ENCODE measurements at places on chromosomes 7 and 10. TPM values are rescaled to one million over a fixed set of nuclear protein-coding genes. Genes with fewer than 3 reads are reported as not detected.

Gene GPR146
- 1.4 TPM for polyA plus RNA-seq

Gene AFAP1L2
- 0.70 TPM for polyA plus RNA-seq

- no peak for DNase-seq
- no peaks in the 10 kb centered on the region for H3K27me3 ChIP-seq
- H3K4me1 ChIP-seq = no peaks in the 10 kb centered on the region
- H3K36me3 ChIP-seq = no peaks in the 10 kb centered on the region
- H3K27ac ChIP-seq = no peak overlapping the region
These were observed 121.6 kb upstream of the LYZL2 start for GRCh38 chr10:30750971-30751677.

- H3K27me3 ChIP-seq = peaks cover 21% of the 10 kb centered on the region
- H3K36me3 ChIP-seq = no peaks in the 10 kb centered on the region
These were observed 67.8 kb upstream of the PCBD1 start for GRCh38 chr10:70956029-70956759.

GRCh38 chr7:139869886-139870285 is 40.8 kb downstream of the TBXAS1 start:
- H3K4me3 ChIP-seq = no peak overlapping the region
- H3K4me1 ChIP-seq = 0 out of 2 replicates have a peak, but pooled peaks cover 4% of the 10 kb centered on the region
- H3K27ac ChIP-seq = no peak overlapping the region
- H3K36me3 ChIP-seq = no peaks in the 10 kb centered on the region
- H3K27me3 ChIP-seq = no peaks in the 10 kb centered on the region

GRCh38 chr7:34575006-34575405 is 83.0 kb upstream of the NPSR1 start:
- no peak for DNase-seq
- H3K36me3 ChIP-seq = no peaks in the 10 kb centered on the region
- H3K27me3 ChIP-seq = no peaks in the 10 kb centered on the region
- no peak overlapping the region for H3K4me3 ChIP-seq
- no peaks in the 10 kb centered on the region for H3K4me1 ChIP-seq
- H3K27ac ChIP-seq = no peak overlapping the region

DNA sequence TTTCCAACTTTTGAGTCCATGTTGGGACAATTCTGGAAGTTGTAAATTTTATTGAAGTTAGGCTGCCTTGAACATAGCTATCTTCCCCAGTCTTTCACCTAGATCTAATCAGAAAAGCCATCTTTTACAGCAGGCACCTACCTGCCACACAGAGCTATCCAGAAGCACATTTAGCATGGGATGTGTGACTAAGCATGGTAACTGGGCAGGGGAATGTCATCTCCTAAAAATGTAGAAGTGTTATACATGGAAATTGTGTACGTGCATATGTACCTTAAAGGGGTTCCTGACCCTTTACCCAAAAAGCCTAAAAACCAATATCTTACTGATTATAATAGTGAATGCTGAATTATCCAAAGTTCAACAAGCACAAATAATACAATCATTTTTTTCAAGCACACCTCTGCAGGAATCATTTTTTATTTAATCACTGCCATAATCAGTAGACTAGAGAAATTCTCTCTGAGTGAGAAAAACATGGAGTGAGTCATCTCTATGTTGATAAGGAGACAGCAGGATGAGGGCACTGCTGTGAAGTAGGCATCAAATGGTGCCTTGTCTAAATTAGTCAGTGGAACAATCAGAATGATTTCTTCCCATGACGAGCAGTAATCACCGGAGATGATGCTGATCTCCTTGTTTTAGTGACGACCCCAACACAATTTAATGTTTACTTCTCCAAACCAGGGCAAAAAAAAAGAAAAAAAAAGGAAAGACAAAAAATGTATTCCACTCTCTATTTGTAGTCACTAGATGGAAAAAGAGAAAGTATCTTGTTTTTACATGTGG is 75.9 kb downstream of the SORBS1 start:
- no peak overlapping the region for H3K4me3 ChIP-seq
- H3K36me3 ChIP-seq = no peaks in the 10 kb centered on the region
- no peaks in the 10 kb centered on the region for H3K27me3 ChIP-seq
- H3K27ac ChIP-seq = no peak overlapping the region
- DNase-seq = no peak

- H3K4me1 ChIP-seq = no peaks in the 10 kb centered on the region
- no peaks in the 10 kb centered on the region for H3K36me3 ChIP-seq
- no peak overlapping the region for H3K4me3 ChIP-seq
- peaks cover 5% of the 10 kb centered on the region for H3K27me3 ChIP-seq
- H3K27ac ChIP-seq = no peak overlapping the region
- DNase-seq = no peak
These were observed 21.4 kb downstream of the TMEM196 start for GRCh38 chr7:19752020-19752419.

- H3K36me3 ChIP-seq = no peaks in the 10 kb centered on the region
- H3K4me3 ChIP-seq = no peak overlapping the region
- H3K4me1 ChIP-seq = no peaks in the 10 kb centered on the region
- no peak for DNase-seq
These were observed 5.3 kb downstream of the EXOC4 start for GRCh38 chr7:133258174-133258573.
